ENCODE measurements at places on chromosomes 7 and 10.

- no peak for DNase-seq
Measured at GRCh38 chr7:45138433-45139267, 18.9 kb upstream of the RAMP3 start.

DNA sequence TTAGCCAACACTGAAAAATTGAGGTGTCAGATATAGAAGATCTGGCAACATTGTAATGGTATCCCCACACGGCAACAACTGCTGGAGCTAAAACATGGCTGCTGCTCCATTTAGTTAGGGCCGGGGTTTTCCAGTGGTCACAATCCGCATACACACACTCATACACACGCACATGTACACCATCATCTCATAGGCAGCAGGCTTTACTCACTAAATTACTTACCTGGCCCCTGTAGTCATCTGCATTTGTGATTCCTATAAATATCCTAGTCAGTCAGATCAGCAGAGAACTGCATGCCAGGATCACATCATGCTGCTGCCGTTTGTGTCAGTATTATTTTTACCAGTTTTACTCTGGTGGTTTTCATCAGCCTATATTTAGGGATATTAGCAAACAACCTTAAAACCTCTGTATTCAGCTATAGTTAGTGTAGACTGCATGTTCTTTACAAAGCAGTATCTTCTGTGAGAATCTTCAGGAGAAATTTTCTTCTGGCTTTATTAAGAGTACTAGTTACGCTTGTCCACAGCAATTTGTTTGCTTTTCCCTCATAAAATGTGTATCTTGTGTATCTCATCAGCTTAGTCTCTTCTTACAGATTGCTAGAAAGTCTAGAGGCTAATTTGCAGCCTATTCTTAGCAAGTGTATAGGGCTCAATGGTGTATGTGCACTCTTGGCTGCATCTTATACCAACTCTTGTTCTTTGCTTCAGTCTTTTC, 38.3 kb upstream of the PTPN12 start:
- DNase-seq = no peak

GRCh38 chr10:60652628-60653027, 125.7 kb upstream of the CDK1 start:
- DNase-seq = no peak

GRCh38 chr10:323651-324293, 188.5 kb downstream of the ZMYND11 start:
- DNase-seq = peak; percentile 55

DNA sequence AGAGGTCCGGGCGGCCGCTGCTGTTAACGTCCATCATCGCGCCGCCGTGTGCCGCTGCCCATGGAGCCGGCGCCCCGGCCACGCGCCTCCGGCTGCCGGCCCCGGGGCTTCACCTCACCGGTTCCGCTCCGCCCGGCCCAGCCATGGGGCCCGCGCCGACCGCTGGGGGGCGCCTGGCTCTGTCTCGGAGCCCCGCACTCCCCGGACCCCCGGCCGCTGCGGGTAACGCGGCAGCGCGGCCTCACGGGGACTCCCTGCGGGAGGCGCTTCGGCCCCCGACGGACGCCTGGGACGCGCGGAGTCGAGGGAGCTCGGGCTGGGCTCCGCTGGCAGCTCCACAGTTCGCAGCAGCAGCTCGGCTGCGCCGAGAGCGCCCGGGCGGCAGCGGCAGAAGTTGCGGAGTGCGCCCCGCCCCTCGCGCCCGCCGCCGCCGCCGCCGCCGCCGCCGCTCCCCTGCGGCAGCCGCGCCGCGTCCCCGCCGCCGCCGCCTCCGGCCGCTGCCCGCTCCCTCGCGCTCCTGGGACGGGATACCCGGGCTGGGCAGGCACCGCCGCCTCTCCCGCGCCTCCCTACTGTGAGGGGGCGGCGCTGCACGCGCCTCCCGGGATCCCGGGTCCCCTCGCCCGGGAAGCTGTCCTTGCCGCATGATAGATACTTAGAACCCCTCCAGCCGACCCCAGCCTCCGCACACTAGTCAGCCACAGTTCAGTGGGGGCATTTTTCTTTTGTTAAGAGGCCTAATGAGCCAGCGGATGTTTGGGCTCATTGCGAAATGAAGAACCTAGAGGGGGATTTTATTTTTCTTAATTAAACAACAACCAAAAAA, at the start of gene HTR7:
Gene HTR7 (minus strand): TSS at position 405 of the 826 bp plus-strand sequence. CDS start 368 bp downstream, at position 37.
- DNase-seq = peak; percentile 68

- DNase-seq = no peak
Measured at GRCh38 chr10:133253361-133253955, 15.8 kb downstream of the VENTX start.

GRCh38 chr7:82433507-82433906, 10.1 kb downstream of the CACNA2D1 start:
- DNase-seq = no peak

- DNase-seq = no peak
Measured at GRCh38 chr7:132075515-132075914, 500.8 kb downstream of the PLXNA4 start.

GRCh38 chr7:116172353-116172752, 38.0 kb upstream of the TES start:
- no peak for DNase-seq

GRCh38 chr10:63886281-63887022, 365.3 kb downstream of the REEP3 start:
- DNase-seq = no peak

- DNase-seq = no peak
Measured at GRCh38 chr7:90424720-90425119, 21.5 kb downstream of the CLDN12 start.

DNA sequence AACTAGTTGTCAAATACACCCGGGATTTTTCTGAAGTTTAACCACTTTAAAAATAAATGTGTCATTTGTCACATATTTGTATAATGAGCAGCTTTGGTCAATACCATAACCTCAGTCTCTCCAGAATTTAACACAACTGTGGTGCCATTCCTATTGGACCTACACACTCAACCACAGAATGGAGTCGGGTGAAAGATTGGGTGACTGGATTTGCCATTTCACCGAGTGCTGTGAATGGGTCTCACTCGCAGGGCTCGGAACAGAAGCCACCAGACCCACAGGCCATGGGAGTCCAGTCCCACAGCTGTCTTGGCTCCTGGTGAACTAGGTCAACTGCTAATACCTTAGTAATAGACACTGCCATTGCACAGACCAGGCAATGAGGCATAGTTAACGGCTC, 298.4 kb downstream of the CCDC3 start:
- DNase-seq = no peak

GRCh38 chr7:129676017-129676897, 64.7 kb downstream of the NRF1 start:
- no peak for DNase-seq

DNA sequence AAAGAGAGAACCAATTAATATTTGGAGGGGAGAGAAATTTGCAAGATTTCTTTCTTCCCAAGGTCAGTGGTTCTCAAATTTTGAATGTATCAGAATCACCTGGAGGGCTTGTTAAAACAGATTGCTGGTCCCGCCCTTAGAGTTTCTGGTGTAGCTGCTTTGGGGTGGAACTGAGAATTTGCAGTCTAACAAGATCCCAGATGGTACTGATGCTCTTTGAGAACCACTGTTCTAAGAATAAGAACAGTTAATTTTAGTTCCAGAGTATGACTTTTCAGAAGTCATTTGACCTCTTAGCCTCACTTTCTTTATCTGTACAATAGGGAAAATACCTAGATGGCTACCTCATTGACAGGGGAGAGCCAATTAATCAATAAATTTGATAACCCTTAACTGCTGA, 161.6 kb downstream of the PRKG1 start:
- DNase-seq = no peak

DNA sequence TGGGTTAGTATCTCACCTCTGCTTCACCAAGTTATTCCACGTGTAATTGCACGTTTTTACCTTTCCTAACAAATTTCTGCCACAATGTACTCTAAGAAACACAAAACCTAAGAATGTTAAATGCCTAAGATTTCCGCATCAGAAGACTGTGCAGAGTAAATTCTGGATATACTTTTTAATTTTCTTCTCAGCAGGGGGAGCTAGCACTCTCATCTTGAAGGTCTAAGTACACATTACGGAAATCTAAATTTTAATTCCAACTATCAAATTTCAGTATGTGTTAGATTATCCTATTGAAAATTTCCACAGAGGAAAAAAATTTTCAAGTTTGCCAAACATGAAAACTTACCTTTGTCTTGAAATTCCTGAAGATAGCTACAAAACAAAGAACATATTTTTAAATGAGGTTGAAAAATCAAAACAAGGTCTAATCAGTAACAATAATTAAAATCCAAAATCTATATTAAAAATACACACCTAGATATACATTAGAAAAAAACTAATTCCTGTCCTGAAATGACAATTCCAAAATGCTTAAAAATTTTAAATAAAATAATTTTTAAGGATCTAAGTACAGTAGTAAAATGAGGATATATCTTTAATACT, 10.5 kb downstream of the SKAP2 start:
- no peak for DNase-seq

- no peak for DNase-seq
Measured at GRCh38 chr10:104457543-104457828, 103.9 kb downstream of the CFAP58 start.

- DNase-seq = no peak
Measured at GRCh38 chr7:45203459-45203858, 45.9 kb downstream of the RAMP3 start.

GRCh38 chr10:101355072-101355706, 1.2 kb downstream of the BTRC start:
- no peak for DNase-seq

GRCh38 chr10:69538461-69538860, 34.8 kb downstream of the NEUROG3 start:
- no peak for DNase-seq

DNA sequence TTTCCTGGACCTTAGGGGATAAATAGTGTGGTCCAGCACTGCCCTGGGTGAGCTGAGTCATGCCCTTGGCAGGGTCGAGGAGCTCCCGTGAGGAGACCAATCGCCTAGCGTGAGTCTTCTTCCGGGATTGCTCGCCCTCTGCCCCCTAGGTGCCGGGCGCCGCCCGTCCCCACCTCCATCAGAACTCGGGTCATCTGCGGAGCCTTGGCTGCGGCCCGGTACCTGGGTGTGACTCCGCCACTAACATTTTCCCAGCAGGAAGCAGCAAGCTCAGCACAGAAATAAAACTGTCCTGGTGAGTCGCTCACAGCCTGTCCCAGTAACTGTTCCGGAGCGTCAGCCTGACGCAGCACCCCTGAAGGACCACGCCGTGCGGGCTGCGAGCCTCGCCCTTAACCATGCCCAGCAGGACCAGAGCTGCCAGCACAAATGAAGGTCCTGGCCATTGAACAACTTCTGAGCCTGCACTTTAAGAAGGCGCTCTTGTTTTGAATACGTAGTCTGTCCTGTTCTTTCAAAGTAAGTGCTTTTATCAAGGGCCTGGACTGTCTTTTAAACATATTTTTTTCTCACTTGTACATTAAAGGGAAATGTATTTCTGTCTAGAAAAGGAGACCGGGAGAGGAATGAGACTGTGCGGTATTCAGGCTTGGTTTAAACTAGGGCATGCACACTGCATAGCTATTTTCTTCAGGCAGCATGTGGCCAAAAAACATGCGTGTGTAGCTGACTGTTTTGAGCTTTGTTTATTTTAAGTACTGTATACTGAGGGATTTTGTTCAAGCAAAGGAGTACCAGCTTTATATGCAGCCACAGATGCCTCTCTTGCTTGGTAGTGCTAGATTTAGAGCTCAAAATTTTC, 136.7 kb downstream of the HECW1 start:
- DNase-seq = no peak
